HT1080 (cell line): ENCODE measurements at places on chromosomes 3 and 15. TPM values are rescaled to one million over a fixed set of nuclear protein-coding genes. Genes with fewer than 3 reads are reported as not detected.
A peak's percentile ranks its signal among the peaks of the same experiment; 100 is the strongest.

- no peak for DNase-seq
These were observed 1.7 kb upstream of the CCR8 start for GRCh38 chr3:39327746-39328349.

GRCh38 chr15:41827880-41828806, at the start of gene JMJD7:
TSS of gene JMJD7 (plus strand) at chr15:41828092. CDS start at chr15:41828125, 33 bp downstream.
- peak; percentile 63 for DNase-seq

DNA sequence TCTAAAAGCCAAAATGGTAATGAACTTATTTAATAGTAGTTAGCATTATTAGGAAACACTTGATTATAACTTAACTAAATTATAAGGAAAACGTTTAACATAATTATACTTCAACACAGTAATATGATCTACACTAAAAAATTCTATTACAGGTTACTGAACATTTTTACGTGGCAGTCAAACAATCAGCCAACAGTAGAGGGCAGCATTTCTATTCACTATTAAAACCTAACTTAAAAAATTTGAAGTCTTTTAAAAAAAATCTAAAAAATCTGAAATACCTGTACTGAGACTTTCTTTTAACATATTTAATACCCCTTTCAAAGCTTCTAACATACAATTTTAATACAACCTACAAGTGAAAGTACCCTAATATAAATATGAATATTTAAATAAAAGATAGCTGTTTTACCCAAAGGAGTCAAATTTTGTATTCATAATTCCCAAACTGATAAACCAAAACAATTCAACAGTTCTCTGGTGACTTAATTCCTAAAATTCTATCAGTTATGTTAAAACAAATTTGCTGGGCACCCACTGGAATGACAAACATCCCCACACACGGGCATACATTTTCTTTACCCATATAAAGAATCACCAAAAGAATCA, 41.5 kb downstream of the DLG1 start:
- peak; percentile 69 for DNase-seq

DNA sequence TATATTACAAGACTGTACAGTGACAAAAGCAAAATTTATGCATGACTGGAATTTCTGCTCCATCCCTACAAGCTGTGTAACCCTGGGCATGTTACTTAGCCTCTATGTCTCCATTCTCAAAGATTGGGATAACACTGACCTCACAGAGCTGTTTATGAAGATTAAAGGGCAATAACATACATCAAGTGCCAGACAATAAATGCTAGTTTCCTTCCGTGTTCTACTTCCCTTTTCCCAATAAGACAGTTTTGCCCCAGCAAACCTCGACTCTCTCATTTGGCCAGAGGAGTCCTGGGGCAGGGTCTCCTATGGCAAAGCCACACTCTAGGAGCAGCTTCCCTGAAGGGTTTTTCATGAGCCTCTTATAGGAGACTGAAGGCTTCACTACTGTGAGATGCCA, 7.5 kb downstream of the HEXA start:
- no peak for DNase-seq

The HAPLN3 gene
- 9.7 and 10.0 TPM in 2 replicates for total RNA-seq

The PRKCD gene
- total RNA-seq: 5.5 and 7.4 TPM in 2 replicates
